ENCODE measurements at places on chromosomes 2 and 18. TPM values are rescaled to one million over a fixed set of nuclear protein-coding genes. Genes with fewer than 3 reads are reported as not detected.

The HTRA2 gene
- 20.0 TPM for total RNA-seq

DNA sequence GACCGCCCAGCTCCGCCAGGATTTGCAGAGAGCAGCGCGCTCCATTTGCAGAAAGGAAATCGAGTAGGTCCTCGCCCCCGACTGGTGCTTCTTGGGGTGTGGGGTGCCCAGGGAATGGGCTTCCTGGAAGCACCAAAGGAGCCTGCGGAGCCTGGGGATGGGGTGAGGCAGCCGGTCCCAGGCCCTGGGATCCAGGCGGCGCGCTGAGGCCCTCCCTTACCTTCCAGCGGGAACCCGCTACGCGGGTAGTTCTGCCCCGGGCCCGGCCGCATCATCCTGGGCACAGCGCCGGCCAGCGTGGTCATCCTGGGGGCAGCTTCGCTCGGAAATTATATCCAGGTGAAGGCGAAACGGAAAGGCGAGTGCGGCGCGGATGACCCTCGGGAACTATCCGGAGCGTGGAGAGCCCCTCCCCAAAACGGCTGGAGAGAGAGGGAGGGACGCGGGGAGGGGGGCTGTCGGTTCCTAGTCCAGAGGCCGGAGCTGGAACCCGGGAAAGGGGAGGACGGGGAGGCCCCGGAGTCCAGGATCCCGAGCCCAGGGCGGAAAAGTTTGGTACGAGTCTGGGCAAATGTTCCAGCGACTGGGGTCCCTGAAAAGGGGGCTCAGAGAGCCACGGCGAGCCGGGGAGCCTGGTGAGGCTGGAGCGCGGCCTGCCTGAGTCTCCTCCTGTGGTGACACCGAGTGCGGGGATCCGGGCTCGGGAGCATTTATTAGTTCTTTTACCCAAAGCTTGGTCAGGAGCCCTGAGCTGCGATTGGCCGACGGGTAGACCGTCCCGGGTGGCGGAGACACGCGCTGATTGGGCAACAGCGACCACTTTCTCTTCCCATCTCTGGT, at the start of gene PAX3:
TSS of gene PAX3 (minus strand) at position 688 of the 840 bp plus-strand sequence. CDS start at position 305, 383 bp downstream.
- no peak for DNase-seq

DNA sequence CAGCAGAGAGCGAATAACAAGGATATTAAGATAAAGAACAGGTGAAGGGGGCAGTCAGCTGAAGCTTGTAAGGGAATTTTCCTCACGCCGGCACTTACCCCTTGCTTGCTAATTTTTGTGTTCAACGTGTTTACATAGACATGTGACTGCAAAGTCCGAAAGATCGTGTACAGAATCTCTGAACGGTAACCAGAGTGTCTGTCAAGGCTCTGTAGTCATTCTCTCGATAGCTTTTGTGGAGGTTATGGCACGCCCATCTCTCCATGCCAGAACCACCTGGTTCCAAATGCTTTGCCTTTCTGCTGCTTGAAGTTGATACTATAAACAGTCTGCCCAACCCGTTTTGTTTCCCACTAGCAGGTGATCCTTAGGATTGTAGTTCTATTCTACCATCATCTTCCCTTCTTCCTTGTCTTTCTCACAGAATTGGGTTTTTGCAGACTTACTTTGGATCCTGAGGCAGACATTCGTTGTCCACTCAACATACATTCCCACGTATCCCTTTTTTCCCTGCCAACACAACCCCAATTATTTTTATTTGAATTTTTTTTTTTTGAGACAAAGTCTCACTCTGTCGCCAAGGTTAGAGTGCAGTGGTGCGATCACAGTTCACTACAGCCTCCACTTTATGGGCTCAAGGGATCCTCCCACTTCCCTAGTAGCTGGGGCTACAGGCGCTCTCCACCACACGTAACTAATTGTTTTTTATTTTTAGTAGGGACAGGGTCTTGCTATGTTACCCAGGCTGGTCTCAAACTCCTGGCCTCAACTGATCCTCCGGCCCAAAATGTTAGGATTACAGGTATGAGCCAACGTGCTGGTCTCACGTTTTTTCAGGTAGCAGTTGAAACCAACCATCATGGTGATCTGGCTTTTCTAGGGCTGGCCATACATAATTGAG, 1.3 kb upstream of the USP34 start:
- no peak for DNase-seq

DNA sequence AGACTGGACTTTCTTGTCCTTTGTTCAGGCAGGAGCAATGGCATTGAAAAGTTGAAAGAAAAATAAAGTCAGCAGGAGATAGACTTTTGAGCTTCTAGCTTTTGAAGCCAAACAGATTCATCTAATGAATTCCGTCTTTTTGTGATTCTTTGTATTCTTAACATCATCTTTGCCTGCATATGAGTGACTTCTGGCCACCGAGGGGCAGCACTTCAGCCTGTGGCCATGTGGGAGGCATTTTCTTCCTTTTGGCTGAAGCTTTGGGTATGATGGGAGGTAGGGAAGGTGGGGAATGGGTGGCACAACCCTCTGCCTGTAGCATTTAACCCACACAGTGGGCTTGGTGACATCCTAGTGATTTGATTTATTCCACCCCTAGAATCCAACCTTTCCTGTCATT, 220.6 kb downstream of the SETBP1 start:
- DNase-seq: no peak
